ENCODE measurements at places on chromosomes 3 and 15.

DNA sequence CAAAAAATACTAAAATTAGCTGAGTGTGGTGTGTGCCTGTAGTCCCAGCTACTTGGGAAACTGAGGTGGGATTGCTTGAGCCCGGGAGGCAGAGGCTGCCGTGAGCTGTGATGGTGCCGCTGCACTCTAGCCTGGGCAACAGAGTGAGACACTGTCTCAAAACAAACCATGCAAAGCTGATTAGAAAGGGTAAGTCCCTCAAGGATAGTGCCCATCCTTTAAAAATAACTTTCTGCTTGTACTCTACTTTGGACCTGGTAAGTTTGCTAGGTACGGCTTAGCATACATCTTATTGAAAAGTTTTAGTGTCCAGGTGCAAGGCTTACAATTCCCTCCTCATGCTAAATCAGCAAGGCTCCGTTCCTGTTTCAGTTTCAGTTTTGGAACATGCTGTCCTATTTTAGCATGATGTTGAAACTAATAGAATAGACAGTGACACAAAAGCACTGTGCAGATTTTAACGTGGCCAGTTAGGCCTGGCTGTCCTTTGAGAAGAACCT lies 21.4 kb downstream of the FEM1B start:
- peak; percentile 53 for DNase-seq

DNA sequence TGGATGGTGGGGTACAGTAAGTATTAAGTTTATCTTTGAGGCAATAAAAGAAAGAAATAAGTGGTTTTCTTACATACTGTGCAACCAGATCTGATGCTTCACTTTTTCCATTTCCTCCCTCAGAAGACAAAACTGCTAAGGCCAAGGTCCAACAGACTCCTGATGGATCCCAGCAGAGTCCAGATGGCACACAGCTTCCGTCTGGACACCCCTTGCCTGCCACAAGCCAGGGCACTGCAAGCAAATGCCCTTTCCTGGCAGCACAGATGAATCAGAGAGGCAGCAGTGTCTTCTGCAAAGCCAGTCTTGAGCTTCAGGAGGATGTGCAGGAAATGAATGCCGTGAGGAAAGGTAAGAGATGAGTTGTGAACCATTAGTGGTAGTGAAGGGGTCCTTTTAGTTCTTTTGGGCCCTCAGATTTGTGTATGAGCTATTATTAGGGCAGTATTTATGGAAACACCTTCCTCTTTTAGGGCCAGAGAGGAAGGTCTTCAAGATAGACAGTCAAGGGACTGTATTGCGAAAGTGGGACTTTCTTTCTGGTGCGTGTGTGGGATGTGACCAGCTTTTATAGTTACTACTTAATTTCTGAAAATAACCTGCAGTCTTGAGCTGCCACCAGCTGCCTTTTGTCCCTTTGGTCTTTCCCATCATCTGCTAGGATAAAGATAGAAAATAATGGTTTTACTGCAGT lies 4.6 kb downstream of the ALAS1 start:
- no peak for DNase-seq

GRCh38 chr3:190497811-190498210 lies 16.1 kb upstream of the IL1RAP start:
- DNase-seq = no peak

GRCh38 chr3:9450126-9450525 lies 52.7 kb downstream of the SETD5 start:
- no peak for DNase-seq

- peak; percentile 82 for DNase-seq
These were observed 408.9 kb upstream of the THBS1 start for GRCh38 chr15:39171944-39172368.

DNA sequence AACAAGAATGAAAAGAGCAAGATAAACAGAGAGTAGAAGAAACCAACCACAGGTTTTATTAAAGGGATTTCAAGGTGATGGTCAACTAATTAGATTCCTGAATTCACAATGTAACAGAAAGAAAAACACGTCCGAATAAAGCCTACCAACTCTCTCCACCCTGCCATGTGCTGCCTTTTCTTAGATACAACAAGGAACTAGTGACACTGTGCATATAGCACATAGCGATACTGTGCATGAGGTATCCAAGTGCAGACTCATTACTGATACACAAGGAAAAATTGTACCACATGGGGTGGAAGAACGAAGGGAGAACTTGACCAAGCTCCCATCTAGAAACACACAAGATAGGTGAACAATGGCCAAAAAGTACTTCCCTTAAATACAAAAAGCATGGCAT lies 154.6 kb downstream of the MAGI1 start:
- no peak for DNase-seq

GRCh38 chr3:13161771-13162535 lies 88.7 kb upstream of the IQSEC1 start:
- no peak for DNase-seq

Measured in ureter (tissue), 1 donor.